ENCODE measurements at places on chromosomes 5 and 9. TPM values are rescaled to one million over a fixed set of nuclear protein-coding genes. Genes with fewer than 3 reads are reported as not detected.

Gene MEIKIN
- total RNA-seq = not detected

Gene BSPRY
- total RNA-seq = 0.24 TPM

Gene RBM27
- total RNA-seq = 10.2 TPM

Gene PDZD2
- total RNA-seq = 81.5 TPM

Gene TAF1L
- not detected for total RNA-seq

DNA sequence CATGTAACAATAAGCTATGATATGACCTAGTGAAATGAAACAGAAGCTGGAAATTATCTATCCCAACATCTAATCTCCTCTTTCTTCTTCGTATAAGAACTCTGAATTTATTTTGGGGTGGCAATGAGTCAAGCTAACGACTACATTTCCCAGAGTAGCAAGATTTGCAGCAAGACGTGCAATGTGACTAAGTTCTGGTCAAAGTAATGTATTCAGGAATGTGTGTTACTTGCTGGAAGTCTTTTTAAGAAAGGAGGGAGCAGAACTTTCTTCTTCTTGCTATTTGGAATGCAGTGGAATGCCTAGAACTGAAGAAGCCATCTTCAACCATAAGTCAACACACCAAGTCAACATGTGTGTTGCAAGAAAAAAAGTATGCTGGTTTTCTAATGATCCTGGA lies 406.6 kb upstream of the MEF2C start:
- no peak for DNase-seq

- no peak for DNase-seq
Observed at GRCh38 chr5:19733612-19734495, 254.1 kb downstream of the CDH18 start.

- no peak for DNase-seq
Observed at GRCh38 chr9:103731541-103731940, 362.6 kb upstream of the SMC2 start.

DNA sequence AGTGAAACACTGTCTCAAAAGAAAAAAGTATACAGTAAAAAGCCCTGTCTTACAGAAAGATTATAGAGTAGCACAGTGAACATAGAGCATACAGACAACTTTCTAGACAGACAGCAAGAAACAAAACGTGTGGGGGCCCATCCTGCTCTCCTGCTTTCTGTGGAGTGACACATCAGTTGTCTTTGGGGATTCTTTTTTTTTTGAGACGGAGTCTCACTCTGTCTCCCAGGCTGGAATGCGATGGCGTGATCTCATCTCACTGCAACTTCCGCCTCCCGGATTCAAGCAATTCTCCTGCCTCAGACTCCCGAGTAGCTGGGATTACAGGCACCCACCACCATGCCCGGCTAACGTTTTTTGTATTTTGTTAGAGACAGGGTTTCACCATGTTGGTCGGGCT lies 14.9 kb downstream of the CDHR2 start:
- no peak for DNase-seq

GRCh38 chr5:81950996-81951395 lies 20.8 kb upstream of the ATG10 start:
- no peak for DNase-seq

Data from Right ventricle myocardium superior (tissue), 1 donor.